ENCODE measurements at places on chromosomes 4 and X. TPM values are rescaled to one million over a fixed set of nuclear protein-coding genes. Genes with fewer than 3 reads are reported as not detected.

Gene MAGIX
- 3.0 TPM for polyA plus RNA-seq

Gene GAGE12E
- polyA plus RNA-seq = not detected

- DNase-seq = no peak
These were observed 258.1 kb downstream of the UNC5C start for GRCh38 chr4:95290702-95291101.

- DNase-seq = no peak
These were observed 415.5 kb upstream of the FAT1 start for GRCh38 chr4:187139141-187139540.

DNA sequence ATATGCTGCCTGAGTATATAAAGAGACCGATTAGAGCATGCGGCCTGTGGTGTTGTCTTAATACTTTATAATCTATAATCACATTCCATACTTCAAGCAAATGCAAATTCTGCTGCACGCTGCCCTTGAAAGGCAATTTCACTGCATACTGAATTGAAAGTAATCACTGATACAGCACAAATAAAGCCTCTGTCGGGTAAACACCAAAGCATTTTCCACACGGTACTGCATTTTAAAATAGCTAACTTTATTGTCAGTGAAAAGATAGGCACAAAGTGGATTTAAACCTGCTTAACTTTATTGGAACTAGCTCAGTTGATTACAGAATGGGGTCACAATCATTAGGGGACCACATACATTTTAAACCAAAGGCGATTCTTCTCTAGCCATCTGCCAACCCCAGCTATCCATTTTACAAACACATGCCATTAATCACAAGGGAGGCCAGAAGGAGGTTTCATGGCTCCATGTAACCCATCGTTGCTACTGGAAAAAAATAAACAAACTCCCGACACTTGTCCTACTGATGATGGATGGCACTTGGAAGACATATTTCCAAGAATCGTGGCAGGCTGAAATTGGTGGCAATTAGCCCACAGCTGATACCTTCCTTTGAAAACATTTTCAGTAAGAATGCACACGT, 65.9 kb downstream of the AMOT start:
- DNase-seq = no peak

DNA sequence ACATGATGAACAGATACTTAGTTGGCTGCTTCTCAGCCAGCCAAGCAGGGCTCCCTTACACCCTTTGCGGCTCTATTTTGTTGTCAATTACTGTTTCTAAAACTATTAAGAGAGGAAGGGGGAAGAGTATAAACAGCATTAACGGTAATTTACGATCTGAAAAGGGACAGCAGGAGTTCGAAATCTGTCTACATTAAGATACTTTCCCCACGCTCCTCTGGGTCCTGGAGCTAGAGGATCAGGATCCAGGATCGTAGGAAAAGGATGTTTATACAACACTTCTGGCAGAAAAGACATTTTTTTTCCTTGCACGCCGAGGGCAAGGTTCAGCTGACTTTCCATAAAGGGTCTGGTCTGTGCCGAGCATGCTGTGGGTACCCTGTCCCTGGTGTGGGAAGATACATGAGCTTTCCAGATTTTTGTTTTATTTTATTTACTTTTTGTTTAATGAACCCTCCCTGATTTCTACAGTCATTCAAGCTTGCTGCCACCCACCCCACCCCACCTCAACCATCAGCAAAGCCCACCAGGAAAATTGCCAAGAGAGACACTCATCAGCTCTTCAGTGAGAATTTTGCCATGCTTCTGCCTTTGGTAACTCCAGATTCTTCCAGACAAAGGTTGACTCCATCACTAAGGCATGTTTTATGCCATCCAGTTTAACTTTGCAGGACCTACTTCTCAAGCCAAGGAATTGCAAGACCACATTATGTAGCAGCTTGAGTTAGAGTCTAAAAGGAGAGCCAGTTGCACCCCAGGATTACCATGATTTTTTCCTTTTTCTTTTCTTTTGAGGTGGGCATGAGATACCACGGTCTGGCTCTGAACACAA, 188.1 kb downstream of the QDPR start:
- no peak for DNase-seq

DNA sequence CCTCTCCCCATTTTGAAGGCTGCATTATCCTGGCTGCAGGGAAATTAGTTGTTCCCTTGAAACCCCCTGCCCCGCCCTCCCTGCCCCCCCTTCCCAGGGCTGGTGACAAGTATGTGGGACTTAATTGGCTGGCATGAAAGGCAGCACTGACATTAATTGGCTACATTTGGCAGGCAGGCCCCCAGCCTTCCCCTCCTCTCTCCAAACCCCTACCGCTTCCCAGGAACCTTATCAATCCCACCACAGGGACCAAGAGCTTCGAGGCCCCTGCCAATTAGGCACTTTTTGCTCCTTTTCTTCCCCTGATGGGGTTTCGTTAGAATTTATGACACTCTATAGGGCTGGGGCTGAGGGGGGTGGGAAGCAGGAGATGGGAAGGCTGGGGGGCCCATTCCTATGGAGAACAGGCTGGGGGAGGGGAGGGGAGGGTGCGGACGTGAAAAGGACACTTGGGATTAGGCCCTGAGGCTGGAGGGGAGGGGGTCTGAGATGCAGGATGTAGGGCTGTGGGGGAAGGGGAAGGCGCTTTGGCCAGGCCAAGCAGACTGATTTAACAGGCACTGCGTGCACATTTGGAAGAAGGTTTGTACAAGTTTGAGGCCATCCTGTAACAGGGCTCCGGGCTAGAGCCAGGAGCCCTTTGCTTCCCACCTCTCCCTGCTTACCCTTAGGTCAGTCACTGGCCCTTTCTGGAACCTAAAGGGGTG, 52.2 kb downstream of the EFNB1 start:
- no peak for DNase-seq

All from A549 (cell line).